ENCODE measurements at places on chromosomes 16 and 17. TPM values are rescaled to one million over a fixed set of nuclear protein-coding genes. Genes with fewer than 3 reads are reported as not detected.
A peak's percentile ranks its signal among the peaks of the same experiment; 100 is the strongest.

- peak; percentile 83 for DNase-seq
Measured at GRCh38 chr16:66728117-66728787, 23.2 kb downstream of the DYNC1LI2 start.

The SLC5A11 gene
- total RNA-seq: under 0.01 TPM

DNA sequence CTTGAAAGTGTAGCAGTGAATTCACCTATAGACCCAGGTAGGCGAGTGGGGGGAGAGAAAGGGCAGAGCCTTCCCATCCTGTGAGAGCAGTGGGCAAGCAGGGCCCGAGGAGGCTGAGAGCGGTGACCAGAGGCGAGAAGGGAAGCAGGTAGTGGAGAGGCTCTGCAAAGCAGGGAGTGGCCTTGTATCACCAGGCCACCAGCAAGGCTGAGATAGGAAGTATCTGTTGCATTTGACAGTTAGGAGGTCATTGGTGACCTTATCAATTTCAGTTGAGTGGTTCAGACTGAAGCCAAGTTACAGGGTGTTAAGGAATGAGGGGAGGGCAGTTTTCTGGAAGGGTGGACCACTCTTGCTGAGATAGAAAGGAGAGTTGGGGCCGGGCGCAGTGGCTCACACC, 10.7 kb upstream of the HSD3B7 start:
- DNase-seq: no peak

GRCh38 chr16:66256919-66257318, 109.6 kb upstream of the CDH5 start:
- DNase-seq: no peak

- no peak for DNase-seq
Measured at GRCh38 chr16:83407928-83408327, 399.9 kb upstream of the HSBP1 start.

The FOXF1 gene
- 31.5 TPM for total RNA-seq

The SSTR5 gene
- total RNA-seq: not detected

The KRT31 gene
- not detected for total RNA-seq

GRCh38 chr17:44558710-44559633, 1.7 kb downstream of the FZD2 start:
- DNase-seq: peak; percentile 56

DNA sequence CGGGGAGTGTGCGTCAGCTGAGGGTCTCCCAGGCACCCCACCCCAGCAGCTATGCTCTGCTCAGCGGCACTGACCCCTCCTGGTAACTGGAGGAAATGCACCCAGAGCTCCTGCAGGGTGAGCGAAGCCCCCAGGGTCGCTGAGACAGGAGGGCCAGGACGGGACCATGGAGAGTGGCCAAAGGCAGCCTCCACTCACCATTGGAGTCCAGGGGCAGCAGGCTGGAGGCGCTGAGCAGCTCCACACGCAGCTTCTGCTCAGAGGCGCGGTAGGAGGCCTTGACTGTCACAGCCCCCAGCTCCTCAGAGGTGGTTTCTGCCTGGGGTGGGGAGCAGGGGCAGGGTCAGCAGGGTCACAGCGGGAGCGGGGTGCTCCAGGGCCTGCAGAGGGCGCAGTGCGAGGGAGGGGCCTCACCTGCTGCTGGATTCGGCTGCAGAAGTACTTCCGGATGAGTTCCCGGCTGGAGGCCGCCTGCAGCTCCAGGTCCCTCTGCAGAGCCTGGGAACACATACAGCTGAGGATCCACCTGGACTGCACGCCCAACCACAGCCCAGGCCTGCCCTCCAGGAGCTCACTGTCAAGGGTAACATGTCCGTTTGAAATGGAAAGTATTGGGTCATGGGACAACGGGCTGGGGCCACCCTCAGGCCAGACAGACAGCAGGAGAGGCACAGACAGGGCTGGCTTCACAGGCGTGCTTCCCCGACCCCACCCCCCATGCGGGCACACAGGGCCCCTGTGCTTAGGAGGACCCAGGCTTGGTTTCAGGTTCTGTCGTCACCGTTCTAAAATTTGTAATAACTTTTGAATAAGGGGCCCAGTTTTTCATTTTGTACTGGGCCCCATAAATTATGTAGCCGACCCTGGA, 13.8 kb downstream of the UNC13D start:
- DNase-seq: no peak

DNA sequence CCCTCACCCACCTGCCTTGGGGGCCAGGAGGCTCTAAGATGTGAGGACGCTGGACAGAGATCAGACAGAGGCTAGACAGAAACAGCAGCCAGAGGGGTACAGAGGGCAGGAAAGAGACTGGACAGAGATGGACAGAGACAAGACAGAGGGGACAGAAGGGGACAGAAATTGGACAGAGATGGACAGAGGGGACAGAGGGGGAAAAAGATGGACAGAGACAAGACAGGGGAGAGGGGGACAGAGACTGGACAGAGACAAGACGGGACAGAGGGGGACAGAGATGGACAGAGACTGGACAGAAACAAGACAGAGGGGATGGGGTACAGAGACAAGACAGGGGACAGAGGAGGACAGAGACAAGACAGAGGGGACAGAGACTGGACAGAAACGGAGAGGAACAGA, 16.1 kb downstream of the UTS2R start:
- DNase-seq: no peak

The RAMP2 gene
- total RNA-seq: 0.26 TPM

GRCh38 chr17:41657176-41657754, 31.4 kb upstream of the EIF1 start:
- no peak for DNase-seq

The MMP2 gene
- total RNA-seq: 1,311 TPM

- no peak for DNase-seq
Measured at GRCh38 chr16:72502594-72503005, 330.6 kb upstream of the PMFBP1 start.

GRCh38 chr17:82243648-82244412, 15.0 kb downstream of the SLC16A3 start:
- peak; percentile 18 for DNase-seq

The ZNF469 gene
- 1.3 TPM for total RNA-seq

DNA sequence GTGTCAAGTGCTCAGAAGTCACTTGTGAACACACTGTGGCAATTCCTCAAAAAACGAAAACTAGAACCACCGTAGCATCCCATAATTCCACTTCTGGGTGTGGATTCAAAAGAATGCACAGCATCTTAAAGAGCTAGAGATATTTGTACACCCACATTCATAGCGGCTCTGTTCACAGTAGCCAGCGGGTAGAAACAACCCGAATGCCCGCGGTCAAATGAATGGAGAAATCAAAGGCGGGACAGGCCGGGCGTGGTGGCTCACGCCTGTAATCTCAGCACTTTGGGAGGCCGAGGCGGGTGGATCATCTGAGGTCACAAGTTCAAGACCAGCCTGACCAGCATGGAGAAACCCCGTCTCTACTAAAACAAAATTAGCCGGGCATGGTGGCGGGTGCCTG, 337.5 kb downstream of the SEC14L1 start:
- no peak for DNase-seq

GRCh38 chr16:19114359-19115147, 789 bp downstream of the ITPRIPL2 start:
- peak; percentile 74 for DNase-seq

DNA sequence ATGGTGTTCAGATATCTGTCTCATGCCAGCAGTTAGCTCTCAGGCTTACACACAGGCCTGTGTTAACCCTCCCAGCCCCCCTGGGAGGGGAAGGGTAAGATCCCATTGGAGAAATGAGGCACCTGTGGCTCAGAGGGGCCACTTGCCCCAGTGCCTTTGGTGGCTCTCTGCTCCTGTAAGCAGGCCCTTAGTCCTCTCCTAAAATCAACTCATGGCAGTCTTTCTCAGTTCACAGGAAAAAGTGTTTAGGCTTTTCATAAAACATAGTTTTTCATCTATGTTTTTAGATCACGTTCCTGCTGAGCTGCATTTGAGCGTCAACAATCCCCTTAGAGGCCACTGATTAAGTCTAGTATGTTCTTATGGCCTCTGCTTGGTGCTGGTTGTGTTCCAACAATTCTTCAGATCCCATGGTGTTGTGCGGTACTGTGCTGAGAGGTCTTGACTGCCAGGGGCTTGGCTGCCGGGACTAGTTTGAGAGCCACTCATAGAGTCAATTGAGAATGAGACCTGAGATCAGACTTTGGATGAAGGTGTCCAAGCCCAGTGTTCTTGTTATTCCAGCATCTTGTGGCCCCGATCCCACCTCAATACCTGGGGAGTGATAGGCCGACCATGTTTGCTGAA, 10.6 kb downstream of the TAOK2 start:
- DNase-seq: no peak

The CNGB1 gene
- total RNA-seq: not detected

GRCh38 chr17:49521088-49521450, 26.0 kb downstream of the NGFR start:
- DNase-seq: no peak

Data from fibroblast of lung (primary cell).